ENCODE measurements at places on chromosomes 16 and 17.
A peak's percentile ranks its signal among the peaks of the same experiment; 100 is the strongest.

- peak; percentile 13 for DNase-seq
Observed at GRCh38 chr16:11871193-11871592, 19.9 kb upstream of the RSL1D1 start.

DNA sequence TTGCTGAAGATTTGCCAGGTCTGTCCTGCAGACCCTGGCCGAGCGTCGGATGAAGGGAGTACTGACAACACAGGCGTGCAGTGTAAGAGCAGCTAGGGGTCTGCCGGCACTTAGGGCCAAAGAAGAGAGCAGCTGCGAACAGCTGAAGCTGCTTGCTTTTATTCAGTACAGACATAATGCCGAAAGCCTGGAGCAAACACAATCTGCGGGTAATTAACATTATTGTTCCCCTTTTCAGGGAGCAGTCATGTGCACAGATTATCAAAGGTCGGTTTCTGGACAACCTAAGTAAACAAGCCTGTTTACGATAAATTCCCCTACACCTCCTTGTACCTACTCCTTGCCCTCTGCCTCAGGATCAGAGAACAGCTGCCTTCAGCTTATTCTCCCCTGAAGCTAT is 12.0 kb upstream of the KRT23 start:
- DNase-seq, result no peak

DNA sequence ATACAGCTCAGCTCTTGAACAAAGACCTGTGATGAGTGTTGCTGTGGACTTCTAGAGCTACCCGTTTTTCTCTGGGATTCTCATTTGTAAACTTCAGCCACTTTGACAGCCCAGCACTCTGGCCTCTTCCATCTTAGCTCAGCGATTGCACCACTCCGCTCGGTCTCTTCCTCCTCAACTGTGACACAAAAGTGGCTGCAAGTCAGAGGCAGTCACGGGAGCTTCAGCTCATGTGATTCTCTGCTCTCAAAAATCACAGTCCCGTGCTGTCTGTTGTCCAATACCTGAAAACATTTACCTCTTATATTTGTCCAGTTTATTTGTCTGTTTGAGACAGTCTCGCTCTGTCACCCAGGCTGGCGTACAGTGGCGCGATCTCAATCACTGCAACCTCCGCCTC is 75.7 kb upstream of the DNAH17 start:
- no peak for DNase-seq

- peak; percentile 76 for DNase-seq
Observed at GRCh38 chr17:7885367-7886226, 3.0 kb upstream of the CHD3 start.

GRCh38 chr16:84832488-84833143 is 12.8 kb downstream of the CRISPLD2 start:
- no peak for DNase-seq

DNA sequence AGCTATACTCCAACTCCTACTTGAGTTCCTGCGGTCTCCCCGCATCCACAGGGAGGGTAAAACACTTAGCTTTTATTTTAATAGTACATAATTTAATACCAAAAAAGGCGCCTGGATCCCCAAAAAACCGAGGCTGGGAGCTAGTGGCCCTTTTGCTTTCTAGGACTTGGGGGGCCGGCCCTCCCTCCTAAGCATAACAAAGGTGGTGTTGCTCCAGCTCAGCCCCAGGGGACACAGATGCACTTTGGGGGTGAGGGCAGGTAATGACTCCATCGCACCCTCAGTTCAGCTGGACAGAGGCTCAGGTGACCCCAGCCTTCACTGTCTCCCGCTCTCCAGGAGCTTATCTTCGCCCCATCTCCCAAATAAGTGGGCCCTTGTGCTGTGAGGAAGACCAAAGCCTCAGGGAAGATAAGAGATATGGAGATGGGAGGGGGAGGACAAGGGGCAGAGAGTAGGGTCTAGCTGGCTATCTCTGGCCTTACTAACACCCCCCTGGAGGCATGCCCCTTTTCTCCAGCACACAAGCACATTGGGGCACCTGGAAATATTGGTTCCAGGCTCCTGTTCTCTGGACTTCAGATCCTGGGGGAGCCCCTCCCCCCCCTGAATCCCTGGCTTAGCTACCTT is 2.8 kb upstream of the NHERF1 start:
- DNase-seq, result no peak

- no peak for DNase-seq
Observed at GRCh38 chr17:71405101-71405500, 715.7 kb upstream of the SOX9 start.

- peak; percentile 66 for DNase-seq
Observed at GRCh38 chr17:31696184-31696602, 162.9 kb downstream of the COPRS start.

DNA sequence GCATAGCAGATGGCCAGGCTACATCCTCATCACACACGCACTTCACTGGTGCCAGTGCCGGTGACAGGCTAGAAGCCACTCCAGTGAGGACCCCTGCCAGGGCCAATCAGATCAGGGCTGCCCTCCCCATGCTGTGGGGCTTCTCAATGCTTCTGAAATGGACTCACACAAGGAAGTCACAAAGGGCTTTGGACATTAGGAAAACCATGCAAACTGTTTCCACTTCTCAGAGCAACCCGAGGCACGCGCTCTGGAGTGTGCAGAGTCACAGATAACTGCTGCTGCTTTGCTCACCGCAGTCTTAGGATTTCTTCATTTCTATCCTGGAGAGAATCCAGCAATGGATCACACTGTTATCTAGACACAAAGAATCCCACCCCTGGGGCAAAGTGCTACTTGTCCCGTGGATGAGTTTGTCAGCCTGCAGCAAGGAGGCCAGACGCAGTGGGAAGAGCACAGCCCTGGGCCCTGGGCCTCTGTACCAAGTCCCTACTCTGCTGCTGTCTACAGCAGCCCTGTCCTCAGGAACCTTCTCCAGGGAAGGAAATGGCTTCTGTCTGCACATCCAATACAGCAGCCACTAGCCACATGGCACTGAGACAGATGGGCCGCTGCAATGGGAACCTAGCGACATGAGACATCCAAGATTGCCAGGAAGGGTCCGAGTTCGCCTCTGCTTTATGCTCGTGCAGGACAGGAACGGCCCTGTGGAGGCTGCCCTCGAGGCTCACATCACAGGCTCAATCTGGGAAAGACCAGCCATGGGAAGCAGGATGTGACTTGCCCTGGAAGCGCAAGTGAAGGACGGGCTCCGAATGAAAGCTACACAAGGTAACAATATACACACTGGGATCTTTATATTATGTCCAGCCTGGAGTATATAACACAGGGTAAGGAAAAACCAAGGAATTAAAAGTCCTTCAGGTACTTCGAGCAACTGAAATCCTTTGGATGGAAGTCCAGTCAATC is 169.3 kb downstream of the ZFHX3 start:
- DNase-seq, result no peak

GRCh38 chr17:36195434-36196130 is 976 bp downstream of the CCL3L1 start:
- peak; percentile 42 for DNase-seq

- no peak for DNase-seq
Observed at GRCh38 chr17:21176773-21177395, 37.1 kb downstream of the TMEM11 start.

DNA sequence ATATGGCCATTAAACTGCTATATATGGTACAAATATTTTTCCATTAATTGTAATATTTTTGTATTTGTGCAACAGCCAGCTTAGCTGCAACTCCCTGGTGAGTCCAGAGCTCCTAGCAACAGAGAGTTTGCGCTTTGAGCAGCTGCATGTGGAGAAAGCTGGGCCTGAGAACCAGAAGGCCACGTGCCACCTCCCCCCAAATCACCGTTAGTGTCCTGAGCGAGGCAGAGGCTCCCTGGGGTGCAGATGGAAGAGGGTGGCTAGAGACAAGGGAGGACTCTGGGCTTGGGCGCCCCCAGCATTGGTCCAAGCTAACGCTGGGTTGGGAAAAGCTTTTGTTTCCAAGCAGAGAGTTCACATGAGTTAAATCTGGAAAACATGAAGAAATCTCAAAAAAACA is 41.6 kb downstream of the HSBP1 start:
- DNase-seq, result no peak

GRCh38 chr17:51016099-51016498 is 104.6 kb downstream of the SPAG9 start:
- DNase-seq, result no peak

- no peak for DNase-seq
Observed at GRCh38 chr16:77785373-77785764, 3.0 kb upstream of the VAT1L start.

- no peak for DNase-seq
Observed at GRCh38 chr16:60771138-60771537, 1265.1 kb downstream of the CDH8 start.

- no peak for DNase-seq
Observed at GRCh38 chr17:82021900-82022309, 773 bp downstream of the CENPX start.

- DNase-seq, result no peak
Observed at GRCh38 chr16:46428108-46429061, 192.8 kb downstream of the SHCBP1 start.

- DNase-seq, result no peak
Observed at GRCh38 chr16:27703121-27703520, 153.2 kb downstream of the KATNIP start.

DNA sequence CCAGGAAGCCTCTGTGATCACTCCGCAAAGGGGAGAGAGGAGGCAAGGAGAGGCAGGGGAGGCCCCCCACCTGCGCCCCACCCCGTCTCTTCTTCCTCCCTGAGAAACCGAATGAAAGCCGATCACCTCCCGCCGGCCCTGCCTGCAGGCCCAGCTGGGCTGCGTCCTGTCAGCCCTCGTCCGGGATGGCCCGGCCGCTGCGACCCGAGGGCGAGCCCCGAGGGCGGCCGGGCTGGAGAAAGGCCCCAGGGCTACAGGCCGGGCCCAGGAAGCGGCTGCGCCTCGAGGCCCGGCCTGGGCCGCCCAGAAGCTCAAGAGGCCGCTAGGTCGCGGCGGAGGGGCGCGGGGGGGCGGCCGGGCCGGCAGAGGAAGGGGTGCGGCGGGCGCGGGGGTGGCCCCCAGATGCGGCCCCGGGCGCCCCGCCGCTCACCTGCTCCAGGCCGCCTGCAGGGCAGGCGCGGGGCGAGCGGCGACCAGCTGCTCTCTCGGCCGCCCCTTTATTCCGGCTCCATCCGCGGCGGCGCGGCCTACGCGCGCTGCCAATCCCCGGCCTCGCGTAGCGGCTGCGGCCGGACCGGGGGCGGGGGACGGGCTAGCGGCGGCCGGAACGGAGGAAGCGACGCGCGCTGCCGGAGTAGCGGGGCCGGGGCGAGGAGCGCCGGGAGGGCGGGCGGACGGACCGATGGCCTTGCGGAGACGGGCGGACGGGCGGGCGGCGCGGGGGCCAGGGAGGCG is at the start of gene ZNF319:
ZNF319 (minus strand) TSS at position 702 of the 735 bp plus-strand sequence. CDS start 2,407 bp downstream, outside the sequence.
- no peak for DNase-seq

DNA sequence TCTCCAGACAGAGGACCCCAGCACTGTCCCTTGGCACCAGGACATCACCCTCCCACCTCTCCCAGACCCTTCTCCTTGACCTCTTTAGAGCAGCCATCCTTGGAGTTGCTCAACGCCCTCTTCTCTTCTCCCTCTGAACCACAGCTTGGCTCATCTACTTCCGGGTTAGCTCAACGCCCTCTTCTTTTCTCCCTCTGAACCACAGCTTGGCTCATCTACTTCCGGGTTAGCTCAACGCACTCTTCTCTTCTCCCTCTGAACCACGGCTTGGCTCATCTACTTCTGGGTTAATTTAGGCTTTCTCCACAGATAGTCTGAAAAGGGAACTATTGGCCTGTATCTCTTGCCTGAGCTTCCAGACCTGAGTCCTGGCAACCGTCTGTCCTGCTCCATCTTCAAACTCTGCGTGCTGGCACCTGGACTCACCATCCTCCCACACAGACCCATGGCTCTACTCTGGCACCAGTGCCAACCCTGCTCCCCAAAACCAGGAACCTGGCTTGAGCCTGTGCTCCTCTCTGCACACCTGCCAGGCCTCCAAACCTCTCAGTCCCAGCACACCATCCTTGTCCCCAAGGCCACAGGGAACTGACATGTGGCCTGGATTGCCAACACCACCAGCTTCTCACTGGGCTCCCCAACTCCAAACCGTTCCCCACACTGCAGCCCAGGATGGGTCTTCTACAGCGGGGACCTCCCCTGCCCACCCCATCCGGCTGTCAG is 25.3 kb upstream of the FAAP100 start:
- no peak for DNase-seq

DNA sequence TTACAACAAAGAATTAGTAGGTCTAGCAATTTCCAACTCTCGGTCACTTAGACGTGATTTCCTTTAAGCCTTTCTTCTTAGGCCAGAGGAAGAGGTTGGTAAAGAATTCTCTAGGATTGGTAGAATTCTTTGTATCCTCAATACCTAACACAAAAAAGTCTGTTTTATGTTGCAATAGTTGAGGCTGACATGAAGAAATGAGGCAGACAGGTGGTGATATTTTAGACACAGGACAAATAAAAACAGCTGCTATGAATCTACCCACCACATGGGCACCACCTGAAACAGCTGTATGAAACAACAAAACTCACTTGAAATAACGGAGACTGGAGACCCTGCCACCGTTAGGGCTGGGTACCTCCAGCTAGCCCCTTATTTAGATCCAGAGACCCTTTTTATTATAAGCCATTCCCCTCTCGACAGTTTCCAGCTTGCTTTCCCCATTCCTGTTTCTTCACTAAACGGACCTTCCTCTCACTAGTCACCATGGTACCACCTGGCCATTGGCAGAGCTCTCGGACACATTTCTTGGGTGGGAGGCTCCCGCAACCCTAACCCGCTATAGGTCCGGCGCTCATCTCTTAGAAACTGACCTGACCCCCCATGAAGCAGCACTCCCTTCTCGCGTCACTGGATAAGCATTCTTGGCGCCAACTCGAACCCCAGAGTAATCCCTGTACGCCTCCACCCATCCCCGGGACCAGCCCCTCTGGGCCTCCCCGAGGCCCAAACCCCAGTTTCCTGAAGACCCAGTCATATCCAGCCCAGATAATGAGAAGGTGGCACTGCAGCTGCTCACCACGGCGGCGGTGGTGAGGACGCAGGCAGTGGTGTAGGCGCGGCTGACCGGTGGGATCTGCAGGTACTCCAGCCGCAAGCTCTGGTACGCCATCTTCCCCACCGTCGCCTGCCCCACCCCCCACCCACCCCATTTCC is at the start of gene DERL2:
DERL2 (minus strand) TSS at position 909 of the 936 bp plus-strand sequence; CDS start at position 892, 17 bp downstream.
- no peak for DNase-seq

DNA sequence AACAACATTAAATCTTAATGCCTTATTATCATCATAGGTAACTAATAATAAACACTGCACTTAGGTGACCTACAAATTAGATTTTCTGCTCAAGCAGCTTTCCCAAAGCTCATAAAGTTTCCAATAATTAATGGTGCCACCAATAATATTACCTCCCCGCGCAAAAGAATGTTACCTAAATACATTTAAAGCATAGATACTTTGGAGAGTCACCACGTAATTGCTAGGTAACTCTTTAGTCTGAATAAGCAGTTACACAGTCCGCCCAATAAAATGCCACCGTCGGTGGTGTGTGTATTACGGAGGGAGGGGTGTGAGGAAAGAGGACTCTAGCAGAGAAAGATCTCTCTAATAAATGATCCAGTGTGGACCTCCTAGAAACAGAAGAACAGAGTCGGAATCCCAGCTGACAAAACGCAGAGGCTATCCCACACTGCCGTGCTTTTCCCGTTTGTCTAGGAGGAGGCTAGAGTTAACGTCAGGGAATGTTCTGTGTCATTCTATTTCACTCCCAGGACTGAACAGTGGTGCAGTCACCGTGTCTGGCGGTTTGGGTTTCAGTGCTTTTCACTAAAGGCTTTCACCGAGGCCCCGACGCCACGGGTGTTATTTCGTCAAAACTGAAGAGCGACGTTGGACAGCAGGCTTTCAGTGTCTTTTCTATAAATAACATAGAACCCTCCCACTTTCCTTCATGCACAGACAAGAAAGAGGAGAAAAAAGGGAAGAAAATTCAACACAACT is 630 bp downstream of the RNFT1 start:
- peak; percentile 38 for DNase-seq

GRCh38 chr17:43400943-43401717 is 2.3 kb downstream of the ARL4D start:
- DNase-seq, result no peak

GRCh38 chr17:62933501-62934385 is 32.3 kb upstream of the TANC2 start:
- no peak for DNase-seq

All from nephron progenitor cell (in vitro differentiated cells).